ENCODE measurements at places on chromosomes 1 and 21.
A peak's percentile ranks its signal among the peaks of the same experiment; 100 is the strongest.

DNA sequence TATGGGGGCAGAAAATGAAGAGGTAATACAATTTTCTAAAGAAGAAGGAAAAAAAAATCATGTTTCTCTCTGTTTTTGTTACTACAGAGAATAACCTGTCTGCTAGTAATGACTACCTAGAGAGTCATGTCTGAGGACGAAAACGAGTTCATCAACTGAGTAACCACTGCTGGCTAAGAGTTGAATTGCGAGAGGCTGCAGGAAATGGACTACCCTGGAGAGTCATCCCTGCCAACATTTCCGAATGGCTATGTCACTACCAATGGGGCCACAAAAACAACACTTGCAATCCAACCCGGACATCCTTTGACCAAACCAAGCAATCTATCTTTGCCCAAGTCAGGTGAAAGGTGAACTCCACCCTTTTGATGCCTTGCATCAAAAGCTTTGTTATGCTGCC is 120.6 kb downstream of the FCRL5 start:
- DNase-seq: peak; percentile 92

DNA sequence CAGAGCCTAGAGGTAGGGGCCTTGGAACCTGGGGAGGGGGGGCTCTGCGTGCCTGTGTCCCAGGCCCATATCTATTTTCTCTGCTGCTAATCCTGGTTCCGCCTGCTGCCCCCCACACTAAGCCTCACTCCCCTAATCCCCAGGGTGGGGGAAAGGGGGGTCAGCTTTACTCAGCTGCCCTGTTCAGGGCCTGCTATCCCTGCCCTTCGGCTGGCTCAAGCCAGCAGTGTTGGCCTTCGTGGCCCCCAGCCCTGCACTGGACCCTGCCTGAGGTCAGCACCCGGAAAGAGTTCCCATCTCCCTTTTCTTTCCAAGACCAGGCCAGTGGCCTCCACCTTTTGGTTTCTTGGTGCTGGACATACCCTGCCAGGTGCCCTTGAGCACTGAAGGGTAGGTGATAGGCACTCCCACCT is 8.4 kb downstream of the ZBTB7B start:
- no peak for DNase-seq

DNA sequence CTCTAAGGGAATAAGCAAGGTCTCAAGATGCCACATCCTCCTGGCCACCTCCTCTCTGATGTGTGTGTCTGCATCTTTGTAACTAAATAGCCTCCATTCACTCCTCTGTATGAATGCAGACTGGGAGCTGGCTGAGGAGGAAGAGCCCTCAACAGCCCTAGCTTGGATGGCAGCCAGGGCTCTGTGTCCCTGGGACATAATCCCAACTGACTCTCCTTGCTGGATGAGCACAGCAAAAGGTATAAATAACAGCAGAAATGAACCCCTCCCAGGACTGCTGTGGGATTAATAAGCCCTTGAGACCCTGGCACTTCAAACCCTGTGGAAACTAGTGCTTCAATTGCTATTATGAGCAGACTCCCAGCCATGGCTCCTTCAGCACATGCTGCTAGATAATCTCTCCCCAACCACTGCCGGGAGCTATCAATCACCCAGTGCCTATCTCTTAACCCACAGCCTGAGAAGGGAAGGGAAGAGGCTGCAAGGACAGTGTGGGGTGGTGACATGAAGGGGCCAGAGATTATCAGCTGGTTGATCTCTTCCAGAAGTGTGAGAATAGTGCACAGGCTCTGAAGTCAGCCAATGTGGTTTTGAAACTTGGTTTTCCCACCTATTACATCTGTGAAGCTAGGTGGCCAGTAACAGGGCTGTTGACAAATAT is 152.2 kb downstream of the TNR start:
- DNase-seq: no peak

GRCh38 chr1:229947968-229948367 is 119.1 kb upstream of the GALNT2 start:
- peak; percentile 73 for DNase-seq

DNA sequence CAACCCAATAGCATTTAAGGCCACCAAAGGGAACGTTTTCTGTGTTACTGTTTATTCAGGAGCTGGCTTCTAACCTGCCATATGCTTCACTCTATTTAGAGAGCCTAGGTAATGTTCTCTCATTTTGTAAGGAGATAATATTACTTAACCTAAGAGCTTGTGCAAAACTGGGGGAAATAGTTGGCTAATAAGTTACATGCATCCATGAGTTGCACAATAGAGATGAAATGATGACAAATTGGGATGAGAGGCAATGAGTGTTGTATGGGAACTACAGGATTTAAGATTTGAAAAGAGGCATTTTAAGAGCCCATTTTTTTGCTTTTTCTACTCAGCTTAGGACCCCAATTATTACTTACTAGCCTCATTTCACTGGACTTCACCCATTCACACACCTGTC is 151.0 kb downstream of the ST6GALNAC3 start:
- peak; percentile 1 for DNase-seq

DNA sequence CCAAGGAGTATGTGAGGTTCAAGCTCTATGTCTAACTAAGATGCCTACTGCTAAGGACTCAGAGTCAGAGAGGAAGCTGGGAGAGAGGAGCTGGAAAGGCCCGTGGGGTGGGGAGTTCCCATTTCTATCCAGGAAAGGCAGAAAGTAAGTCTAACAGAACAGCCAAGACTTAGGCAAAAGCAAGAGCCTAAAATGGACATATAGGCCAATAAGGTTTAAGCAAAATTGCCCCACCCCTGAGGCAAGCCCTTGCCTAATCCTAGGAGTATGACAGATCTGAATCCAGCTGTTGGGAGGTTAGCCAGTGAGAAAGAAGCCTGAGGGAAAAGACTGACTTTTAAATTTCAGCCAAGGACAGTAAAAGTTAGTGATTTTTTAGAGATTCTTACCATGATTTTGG is 1.6 kb upstream of the KLHDC9 start:
- DNase-seq: peak; percentile 90

DNA sequence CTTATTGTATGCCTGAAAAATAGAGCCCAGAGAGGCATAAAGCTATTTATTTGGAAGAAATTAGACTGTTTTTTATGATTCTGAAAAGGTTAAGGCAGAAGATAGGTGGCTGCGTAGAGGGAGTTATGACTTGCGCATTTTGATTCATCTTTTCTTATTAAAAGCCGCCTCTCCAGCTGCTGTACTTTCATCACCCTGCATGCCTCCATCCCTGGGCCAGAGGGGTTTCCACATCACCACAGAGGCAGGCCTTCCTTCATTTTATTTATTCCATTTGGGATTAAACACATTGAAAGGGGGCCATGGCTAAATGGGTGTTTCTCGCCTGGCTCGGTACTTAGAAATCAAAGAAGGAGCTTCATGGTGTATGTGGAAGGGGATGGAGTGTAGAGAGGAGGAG is 14.6 kb upstream of the RGS8 start:
- no peak for DNase-seq

DNA sequence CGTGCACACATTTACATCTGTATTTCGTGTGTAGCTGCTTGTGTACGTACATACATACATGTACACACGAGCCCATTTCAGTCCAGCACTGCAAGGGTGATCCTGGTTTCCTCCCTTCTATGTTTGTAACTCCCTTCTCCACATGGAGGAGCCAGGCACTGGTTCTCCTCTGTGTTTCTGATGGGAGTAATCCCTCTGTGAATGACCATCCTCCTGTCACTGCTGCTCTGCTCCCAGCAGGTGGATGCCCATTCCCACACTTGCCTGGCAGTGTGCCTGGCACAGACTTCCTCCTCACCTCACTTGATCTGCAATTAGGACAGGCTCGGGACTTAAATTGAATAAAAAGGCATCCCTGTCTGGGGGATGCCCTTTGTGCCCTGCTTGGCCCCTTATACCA is 37.1 kb downstream of the TRAPPC10 start:
- DNase-seq: no peak

GRCh38 chr1:167161242-167161641 is 59.4 kb upstream of the POU2F1 start:
- peak; percentile 93 for DNase-seq

DNA sequence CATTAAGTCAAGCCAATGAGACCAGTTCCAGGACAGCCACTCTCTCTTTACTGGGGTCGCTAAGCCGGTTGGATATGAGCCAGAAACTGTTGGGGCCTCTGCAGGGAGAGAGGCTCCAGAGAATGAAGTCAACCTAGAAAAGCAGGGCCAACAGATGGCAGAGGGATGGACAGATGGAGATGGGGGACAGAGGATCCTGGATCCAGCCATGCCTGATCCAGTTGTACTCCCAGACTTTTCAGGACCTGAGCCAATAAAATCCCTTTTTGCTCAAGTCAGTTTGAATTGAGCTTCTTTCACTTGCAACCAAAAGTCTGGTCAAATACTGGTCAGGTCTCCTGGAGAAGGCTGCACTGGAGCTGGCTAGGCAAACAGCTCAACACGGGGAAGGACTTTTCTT is 2.2 kb downstream of the DHCR24 start:
- no peak for DNase-seq

Measured in epithelial cell of esophagus (primary cell).